Hippocampal formation (tissue), 2 donors: ENCODE measurements at places on chromosomes 7 and 10.

- no peak for DNase-seq
These were observed 13.5 kb upstream of the MBL2 start for GRCh38 chr10:52786098-52786497.

- no peak for DNase-seq
These were observed 138.2 kb upstream of the MKLN1 start for GRCh38 chr7:131189488-131189887.

- no peak for DNase-seq
These were observed 31.2 kb downstream of the LRRC4 start for GRCh38 chr7:128000048-128000447.

GRCh38 chr7:120280743-120281142 lies 7.8 kb downstream of the KCND2 start:
- no peak for DNase-seq

- no peak for DNase-seq
These were observed 341.5 kb upstream of the AOAH start for GRCh38 chr7:37065779-37066271.

DNA sequence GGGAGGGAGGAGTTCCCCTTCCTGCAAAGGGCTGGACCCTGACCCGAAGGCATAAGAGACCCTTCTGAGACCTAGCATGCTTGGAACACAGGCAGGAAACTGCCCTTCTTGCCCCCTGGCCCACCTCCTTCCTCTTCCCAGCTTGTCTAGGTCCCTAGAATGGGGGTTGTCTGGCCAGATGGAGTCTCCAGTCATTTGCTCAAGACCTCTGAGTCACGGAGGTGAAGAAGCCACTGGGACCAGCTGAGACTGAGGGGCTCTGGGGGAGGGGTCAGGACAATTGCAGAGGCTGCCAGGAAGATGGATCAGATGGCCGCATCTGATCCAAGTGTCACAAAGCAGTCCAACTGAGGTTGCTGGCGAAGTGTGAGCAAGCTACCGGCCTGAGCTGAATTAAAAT lies 46.2 kb downstream of the COL13A1 start:
- DNase-seq, result no peak

DNA sequence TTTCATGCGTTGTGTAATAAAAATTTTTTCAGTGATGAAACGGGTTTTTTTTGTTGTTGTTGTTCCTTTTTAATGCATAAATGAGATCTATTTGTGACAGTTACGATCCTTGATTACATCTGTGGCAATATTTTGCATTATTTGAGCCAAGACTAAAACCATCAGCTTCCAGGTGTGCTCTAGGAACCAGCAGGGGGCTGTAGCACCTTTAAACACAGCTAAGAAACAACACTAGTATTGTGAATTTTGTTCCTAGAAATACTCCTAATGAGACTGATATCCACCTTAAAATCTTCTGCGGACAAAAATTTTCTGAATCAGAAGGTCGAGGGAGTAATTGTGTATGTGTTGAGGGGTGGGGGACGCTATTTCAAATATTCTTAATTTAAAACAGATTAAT lies 52.6 kb downstream of the FGFBP3 start:
- no peak for DNase-seq

DNA sequence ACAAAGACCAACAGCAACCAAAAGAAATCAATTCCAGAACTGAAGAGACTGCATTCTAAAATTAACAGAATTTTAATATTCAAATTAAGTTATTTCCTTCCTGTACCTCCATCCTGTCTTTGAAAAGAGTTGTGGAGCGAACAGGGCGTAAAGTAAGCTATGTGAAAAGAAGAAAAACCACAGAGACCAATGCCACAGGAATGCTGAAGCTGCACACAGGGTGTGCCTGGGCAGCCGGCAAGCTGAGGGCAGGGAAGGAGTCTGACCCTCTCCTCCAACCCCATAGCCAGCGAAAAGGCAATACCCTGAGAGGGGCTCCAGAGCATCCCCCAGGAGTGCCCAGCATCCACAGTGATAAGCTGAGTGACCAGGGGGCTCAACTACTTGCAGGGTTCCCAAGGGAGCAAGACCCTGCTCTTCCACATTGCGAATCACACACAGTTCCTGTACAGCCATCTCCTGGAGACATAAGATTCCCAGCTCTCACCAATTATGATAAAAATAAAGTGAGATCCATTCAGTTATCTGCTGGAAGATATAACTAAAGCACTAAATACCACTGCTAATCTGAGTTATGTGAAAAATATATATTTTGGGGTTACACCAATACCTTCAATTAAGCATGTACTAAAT lies 93.8 kb downstream of the PARD3 start:
- DNase-seq, result no peak

DNA sequence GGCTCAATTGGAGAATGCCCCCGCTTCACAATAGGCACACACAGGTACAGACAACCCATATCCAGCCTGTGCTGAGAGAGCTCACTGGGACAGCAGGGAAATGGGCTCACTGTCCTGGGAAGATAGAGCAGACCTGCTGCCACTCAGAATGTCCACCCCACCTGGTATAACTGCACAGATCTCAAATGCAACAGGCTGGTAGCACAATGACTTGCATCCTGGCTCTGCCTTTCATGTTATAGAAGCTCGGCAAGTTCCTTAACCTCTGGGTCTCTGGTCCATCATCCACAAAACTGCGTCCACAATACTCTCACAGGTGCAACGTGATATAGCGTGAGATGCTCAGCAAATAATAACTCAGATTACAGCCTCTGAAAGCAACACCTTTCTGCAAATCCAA lies 295.4 kb downstream of the GRID1 start:
- DNase-seq, result no peak

GRCh38 chr10:93995182-93995581 lies 1.5 kb downstream of the PLCE1 start:
- no peak for DNase-seq
